ENCODE measurements at places on chromosomes 12 and 14.

DNA sequence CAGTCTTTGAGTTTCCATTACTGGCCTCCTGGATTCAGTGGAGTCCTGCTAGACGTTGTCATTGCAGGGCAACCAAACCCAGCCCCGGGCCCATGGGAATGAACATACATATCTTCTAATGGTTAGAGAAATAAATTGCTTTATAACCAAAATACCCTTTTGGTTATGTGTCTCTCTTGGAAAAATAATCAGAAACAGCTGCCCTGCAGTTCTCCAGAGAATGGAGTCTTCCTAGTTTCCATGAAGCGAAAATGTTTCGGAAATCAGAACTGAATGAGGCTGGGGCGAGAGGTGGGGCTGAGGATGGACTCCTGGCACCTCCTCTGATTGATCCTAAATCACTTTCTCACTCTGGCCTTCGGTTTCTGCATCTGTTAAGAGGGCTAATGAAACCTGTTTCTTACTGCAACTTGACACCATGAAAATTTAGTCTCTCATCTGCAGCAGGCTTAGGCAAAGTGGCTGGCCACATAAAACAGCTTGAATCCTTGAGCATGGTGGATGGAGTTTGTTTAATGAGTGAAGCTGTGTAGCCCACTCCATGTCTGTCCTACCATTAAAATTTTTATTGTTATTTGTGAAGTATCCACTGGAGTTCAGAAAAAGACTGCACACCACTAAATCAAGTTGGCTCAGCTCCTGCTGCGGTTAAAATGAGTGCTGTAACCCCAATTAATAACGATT is 198.9 kb downstream of the CACNA1C start:
- no peak for DNase-seq

GRCh38 chr12:110371408-110372055 is 32.0 kb downstream of the ANAPC7 start:
- no peak for DNase-seq

GRCh38 chr12:115423546-115423987 is 739.6 kb upstream of the TBX3 start:
- no peak for DNase-seq

DNA sequence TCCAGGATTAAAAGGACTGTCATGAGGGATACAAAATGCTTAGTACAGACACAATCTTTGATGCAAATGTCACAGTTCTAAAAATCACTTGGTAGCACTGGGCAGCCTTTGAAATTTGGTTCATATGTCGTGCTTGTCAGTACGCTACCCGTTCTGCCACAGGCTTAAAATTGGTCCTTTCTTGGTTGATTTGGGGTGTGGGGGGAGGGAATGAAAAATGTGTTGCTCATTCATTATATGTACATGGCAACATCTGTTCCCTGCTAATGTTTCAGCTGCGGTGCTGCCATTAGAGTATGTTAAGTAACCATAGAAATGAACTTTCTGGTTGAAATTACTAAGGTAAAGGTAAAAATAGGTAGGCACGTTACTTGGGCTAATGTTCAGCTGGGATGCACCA is 155.4 kb upstream of the ARHGAP5 start:
- no peak for DNase-seq

- DNase-seq = no peak
Measured at GRCh38 chr14:30264161-30264560, 294.8 kb upstream of the G2E3 start.

- DNase-seq = no peak
Measured at GRCh38 chr14:84361476-84361875, 1168.5 kb upstream of the FLRT2 start.

GRCh38 chr12:96710127-96710745 is 196.8 kb upstream of the NEDD1 start:
- peak; percentile 23 for DNase-seq

DNA sequence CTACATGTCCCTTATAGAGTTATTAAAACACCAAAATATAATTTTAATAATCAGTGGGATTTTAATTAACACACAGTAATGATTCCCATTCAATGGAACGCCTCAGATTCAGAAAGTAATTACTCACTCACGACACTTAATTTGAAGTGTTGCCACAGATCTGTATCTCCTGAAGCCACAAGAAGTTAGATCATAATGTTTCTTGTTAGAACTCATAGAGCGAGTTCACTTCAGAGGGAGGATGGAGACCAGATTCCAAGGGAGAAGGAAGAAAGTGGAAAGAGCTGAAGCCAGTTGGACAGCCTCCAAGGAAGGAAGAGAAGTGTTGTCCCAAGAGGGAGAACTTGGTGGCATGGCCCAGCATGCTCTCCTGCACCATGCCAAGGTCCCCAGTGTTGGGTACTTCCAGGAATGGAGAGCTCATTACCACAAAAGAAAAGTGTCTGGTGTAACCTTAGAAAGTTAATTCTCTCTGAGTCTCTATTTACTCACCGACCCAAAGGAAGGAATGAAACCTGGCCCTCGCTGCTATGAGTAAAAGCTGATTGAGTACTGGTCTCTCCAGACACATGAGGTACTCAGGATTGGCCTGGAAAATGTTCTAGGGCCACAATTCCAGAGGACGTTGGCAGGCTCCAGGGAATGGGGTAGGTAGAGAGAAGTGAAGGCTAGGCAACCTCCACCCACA is 305.4 kb downstream of the BCL11B start:
- DNase-seq = no peak
